Activated T-cell treated with anti-CD3 and anti-CD28 coated beads, Interleukin-2, amount 50 U/mL, for 4 hours (primary cell): ENCODE measurements at places on chromosomes 1 and 21. TPM values are rescaled to one million over a fixed set of nuclear protein-coding genes. Genes with fewer than 3 reads are reported as not detected.

DNA sequence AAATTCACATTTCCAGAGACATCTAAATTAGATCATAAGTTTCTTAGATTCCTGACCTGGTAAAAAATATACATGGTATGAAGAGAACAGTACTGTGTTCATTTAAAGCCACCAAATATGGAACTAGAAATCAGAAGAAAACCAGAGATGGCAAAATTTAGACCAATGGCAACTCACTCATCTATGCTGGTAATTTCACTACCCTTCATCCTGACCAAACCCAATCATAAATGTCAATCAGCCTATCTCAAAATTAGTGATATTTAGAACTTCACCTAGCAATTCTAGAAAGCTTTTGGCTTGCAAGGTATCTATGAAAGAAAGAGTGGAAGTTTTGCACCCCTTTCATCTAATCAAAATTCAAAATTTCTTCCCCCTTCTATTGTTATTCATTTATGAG lies 107.7 kb downstream of the NIBAN1 start:
- no peak for DNase-seq

DNA sequence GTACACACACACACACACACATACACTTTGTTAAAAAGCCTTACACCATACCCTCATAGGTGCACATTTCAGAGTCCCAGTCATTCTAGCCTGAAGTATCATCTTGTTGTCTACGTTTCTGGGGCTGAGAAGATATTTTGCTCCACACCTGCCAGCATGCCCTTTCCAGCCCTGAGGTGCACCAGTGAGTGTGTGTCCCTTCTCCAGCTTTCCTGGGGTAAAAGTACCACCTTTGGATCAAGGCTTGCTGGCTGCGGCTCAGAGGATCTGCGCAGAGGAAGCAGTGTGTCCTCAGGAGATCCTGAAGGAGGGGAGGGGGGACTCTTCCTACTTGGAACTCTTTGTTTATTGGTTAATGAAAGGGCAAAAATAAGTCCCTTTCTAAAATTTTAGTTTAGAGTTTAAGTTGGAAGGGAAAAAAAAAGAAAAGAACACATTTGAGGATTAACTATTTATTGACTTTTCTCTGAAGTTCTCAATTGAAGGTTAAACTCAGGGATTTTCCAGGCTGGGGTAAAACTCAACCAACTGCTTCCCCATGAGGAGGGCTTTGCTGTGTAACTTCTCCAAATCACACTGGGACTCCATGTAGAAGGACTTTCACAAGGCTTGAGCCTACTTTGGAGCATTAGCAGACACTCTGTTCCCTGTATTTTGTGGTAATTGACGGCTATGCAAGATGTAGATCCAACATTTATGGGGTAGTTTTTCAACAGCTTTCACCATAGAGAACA lies 200.3 kb upstream of the SGIP1 start:
- no peak for DNase-seq

DNA sequence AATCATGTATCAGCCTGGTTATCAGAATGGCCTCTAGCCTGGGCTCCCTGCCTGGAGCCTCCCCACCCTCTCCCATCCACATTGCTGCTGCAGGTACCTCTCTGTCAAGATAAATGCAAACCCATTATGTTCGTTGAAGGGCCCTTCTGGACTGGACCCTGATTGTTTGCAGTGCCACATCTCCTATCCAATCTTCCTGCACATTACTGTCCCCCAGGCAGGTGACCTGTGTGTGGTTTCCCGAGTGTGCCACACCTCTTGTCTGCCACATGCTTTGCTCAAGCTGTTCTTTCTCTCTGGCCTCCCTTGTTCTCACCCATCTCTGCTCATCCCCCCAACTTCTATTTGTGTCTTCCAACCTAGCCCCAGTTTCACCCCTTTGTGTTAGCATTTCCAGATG lies 32.4 kb downstream of the IER5 start:
- no peak for DNase-seq

DNA sequence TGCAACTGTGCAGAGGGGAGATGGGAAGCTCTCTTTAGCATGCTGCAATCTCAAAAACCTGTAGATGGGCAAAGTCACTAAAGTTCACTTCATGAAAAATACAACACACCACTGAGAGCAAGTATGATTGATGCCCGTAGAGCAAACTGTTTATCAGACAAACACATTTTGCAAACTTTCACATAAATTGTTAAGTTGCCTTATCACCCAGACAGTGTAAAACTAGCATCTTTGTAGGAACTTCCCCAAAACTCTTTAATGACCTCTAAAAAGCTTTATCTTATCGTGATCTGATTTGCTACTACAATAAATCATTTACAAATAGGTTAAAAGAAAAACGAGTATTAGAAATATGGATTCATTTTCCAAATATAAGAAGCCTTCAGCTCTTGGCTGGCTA lies 391.0 kb downstream of the LMO4 start:
- no peak for DNase-seq

DNA sequence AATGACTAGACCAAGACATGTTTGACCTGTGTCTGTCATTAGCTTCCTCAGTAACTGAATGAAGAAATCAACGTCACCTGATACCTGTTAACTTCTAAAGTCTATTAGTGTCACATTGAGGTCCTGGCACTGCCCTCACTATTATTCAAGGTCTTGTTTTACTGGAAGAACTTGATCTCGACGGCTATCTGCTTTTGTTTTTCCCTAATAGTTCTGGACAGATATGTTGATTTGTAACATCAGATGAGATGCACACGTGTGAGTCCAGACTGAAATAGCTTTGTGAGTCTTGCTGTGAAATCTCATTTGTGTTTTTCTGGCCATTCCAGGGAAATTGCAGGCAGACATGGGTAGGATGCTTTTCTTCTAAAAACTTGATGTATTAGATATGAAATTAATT lies 159.2 kb downstream of the RYR2 start:
- no peak for DNase-seq

DNA sequence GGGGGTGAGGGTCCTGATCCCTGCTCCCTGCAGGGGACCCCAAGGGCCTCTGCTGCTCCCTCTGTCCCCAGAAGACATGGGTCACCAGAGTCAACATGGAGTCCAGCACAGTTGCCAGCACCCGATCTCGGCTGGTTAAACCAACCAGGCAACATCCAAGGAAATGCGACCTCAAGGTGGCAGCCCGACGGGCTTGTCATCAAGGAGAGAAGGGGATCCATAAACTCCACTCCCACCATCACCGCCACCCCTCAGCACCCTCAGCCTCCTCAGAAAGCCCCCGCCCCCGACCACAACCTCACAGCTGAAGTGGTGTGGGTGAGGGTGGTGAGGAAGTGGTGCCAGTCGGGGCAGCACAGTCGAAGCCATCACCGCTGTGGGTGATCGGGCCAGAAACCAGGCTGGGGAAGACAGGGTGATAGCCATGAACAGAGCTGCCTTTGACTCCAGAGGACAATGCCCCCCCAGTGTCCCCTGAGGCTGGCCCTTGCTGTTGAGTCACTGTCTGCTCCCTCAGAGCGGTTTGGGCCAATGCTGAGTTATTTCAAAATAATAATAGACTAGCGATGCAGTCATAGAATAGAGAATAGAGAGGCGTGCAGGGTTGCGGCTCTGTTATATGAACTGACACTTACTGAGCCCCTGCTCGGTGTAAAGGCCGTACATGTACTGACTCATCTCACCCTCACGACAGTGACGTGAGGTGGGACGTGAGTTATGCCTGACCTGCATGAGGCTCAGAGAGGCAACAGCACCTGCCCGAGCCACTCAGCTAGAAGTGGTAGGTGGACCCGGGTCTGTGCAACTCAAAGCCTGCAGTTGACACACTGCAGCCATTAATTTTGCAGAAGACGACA lies 88.7 kb upstream of the IFFO2 start:
- DNase-seq: no peak

DNA sequence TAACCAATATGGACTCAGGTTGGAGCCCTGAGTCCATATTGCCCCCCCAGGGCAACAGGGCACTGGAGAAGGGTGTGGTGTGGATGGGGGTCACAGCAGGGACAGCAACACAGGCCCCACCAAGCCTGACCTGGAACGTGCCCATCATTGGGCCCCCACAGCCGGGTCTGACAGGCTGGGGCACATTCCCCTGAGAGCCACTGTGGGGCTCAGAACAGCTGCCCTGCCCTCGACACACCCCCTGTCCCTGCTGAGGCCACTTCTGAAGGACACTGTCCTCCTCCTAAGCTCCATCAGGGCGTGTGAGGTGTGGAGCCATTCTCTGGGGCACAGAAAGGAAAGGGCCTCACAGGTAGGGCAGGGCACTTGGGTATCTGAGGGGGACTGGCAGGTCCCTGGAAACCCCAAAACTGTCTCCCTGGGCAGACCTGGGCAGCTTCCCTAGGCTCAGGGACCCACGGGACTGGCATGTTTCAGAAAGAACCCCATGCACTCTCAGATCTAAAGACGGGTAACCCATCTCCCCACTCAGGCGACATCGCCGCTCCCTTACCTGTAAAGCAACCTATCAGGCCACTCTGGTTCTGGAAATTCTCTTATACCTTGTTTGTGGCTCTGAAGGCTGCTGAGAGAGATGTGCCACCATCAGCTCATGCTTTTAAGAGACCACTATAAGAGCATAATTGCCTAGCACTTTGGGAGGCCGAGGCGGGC lies 95.5 kb downstream of the DMRTB1 start:
- no peak for DNase-seq

GRCh38 chr1:234324821-234325220 lies 48.4 kb upstream of the COA6 start:
- DNase-seq: no peak

DNA sequence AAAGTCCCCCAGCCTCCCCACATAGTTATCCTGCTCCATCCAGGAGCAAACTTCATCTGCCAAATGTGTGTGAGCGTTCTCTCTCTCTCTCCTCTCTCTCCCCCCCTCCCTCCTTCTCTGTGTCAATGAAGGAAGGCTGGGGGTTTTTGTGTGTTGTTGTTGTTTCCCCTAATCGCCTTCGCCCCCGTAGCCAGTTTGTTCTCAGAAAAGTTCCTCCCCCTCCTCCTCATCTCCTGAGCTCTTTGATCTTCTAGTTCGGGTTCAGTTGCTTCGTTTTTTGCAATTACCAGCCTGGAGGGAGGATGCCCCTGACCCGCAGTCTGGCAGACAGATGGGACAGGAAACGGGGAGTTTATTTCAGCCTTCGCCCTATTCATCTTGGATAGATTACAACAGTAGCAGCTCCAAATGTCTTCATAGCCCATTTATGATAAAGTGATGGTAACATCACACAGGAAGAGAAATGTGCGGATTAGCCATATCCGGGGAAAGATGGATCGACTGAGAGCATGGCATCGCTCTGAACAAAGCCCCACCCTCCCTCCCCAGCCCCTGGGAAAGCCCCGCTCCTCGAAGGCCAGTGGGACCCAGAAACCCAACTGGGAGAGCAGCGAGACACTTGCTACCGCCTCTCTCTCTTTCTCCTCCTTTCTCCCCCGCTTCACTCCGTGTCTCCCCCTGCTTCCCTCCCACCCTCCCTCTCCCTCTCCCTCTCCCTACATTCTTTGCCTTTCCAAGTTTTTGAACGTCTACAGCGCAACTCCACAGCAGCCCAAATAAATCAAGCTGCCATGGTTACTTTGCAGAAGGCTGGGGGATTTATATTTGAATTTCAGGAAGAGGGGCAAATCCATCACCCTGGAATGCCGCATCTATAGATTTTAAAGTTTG lies 139.7 kb upstream of the ARHGEF16 start:
- DNase-seq: no peak

The OR2L8 gene
- not detected for total RNA-seq
